ENCODE measurements at places on chromosomes 3 and 15.

- no peak for DNase-seq
These were observed 147.8 kb downstream of the SHOX2 start for GRCh38 chr3:157958457-157958856.

DNA sequence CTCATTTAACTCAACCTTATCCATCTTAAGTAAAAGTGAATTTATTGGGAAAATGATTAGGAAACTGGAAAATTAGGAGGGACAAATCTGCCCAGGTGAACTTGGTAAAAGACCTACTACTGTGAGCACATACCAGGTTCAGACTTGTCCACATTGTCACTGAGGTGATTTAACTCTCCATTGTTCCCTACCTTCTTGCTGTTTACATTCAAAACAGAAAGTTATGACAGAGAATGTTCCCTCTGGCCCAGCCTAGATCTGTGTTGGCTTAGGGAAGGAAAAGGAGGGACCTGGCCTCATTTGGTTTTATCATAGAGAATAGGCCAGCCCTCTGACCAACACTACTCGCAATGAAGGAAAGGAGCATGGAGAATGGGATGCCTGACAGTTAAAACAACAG lies 117.6 kb downstream of the SATB1 start:
- no peak for DNase-seq

DNA sequence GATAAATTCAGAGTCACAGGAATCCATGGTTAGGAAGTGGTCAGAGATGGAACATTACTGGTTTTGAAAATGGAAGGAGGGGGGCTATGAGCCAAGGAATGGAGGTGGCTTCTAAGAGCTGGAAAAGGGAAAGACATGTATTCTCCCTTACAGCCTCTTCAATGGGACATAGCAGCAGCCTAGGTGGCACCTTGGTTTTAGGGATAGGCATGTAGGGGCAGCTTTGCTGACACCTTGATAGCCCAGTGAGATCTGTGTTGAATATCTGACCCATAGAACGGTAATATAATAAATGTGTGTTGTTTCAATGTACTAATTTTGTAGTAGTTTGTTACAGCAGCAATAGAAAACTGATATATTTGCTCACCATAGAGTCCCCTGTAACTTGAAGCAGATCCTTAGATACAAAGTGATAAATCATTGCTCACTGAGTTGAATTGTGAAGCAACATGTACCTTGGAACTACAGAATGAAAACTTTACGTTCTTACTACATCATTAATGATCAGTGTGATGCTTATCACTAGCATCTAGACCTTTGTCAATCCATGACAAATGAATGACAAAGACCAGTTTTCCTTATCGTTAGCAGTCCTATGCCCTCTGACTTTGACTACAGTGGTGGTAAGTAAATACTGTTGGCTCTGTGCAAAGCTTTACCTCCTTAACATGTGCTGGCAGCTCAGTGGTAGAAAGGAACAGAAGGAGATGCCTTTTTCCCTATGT lies 53.8 kb downstream of the TMEM45A start:
- no peak for DNase-seq

- DNase-seq, result no peak
These were observed 79.6 kb downstream of the DHX36 start for GRCh38 chr3:154244644-154245043.

GRCh38 chr3:149037684-149038083 lies 46.3 kb downstream of the GYG1 start:
- DNase-seq, result no peak

- no peak for DNase-seq
These were observed 27.7 kb upstream of the ZNF385D start for GRCh38 chr3:21778715-21779114.

DNA sequence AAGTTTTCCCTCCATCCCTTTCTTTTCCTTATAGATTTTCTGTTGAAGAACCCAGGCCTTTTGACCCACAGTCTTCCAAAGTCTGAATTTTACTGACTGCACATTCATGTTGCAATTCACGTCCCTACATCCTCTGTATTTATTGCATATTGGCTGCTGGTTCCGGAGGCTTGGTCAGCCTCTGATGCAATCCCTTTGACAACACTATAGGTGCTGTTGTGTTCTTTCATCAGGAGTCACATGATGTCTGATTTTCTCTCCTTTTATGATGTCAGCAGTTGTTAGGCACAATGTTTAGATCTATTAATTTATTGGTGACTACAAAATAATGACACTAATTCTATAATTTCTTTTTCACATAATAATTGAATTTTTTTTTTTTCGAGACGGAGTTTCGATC lies 8.7 kb downstream of the CYP1A1 start:
- DNase-seq, result no peak

DNA sequence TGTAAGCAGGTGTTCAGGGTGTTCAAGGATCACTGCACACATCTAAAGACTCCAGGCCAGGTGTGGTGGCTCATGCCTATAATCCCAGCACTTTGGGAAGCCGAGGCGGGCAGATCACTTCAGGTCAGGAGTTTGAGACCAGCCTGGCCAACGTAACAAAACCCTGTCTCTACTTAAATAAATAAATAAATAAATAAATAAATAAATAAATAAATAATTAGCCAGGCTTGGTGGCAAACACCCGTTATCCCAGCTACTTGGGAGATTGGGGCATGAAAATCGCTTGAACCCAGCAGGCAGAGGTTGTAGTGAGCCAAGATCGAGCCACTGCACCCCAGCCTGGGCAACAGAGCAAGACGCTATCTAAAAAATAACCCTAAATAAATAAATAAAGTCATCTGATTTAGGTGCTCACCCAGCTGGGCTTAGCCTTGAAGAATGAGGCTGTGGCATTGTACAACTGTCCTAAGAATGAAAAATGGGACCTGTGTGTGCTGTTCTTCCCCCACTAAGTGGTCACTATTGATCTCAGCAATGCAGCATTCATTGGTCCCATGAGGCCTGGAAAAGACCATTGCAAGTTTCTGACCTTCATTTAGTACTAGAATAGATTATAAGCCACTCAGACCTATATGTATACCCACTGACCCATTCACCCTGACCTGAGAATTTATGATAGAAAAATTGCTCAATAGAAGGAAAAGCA lies 82.8 kb upstream of the ABHD17C start:
- DNase-seq, result no peak

GRCh38 chr15:101065570-101066221 lies 146.5 kb downstream of the LRRK1 start:
- DNase-seq, result no peak

DNA sequence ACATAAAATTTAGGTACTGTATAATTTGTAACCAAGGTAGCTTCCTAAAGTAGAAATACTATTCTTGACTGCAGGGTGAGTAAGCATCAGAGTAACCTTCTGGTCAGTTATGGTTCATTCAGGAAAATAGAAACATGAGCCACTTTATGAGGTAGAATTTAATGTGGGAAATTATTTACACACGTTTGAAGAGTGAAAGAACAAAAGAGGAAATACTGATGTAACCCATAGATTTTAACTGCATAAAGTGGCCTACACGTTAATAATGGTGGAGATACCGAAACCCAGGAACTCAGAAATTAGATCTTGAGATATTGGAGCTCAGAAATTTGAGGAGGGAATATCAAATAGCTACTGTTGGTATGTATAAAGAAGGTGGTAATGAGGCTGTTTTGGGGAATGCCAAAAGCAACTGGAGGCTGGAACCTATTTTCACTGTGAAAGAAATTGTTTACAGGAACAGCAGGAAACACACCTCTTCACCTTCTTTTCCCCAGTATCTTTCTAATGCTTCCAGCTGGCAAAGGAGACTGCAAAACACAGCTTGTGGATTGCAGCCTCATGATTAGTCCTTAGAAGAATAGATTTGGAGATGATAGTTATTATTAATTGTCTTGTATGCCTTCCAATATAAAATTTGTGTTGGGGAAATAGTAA lies 216.1 kb downstream of the DOCK3 start:
- no peak for DNase-seq

GRCh38 chr15:26453914-26454313 lies 319.0 kb downstream of the GABRB3 start:
- DNase-seq, result no peak

- DNase-seq, result no peak
These were observed 386.6 kb upstream of the THBS1 start for GRCh38 chr15:39194106-39194830.

DNA sequence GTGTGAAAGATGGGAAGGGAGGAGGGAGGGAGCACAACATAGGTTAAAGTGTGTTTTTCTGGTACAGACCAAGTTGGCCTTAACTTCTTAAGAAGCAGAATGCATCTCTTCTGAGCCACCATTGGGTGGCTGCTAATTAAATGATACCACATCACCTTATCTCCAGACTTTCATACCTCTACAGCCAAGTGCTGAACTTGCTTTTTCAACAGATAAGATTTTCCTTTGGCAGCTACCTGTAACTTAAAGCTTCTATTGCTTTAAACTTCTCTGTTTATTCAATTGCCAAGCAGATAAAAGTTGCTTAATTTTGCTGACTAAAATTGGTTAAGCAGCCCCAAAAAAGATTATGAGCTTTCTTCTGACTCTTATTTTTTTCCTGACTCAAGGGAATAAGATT lies 292.4 kb upstream of the SGO1 start:
- DNase-seq, result no peak

- DNase-seq, result peak; percentile 73
These were observed 680 bp downstream of the POC1A start for GRCh38 chr3:52153389-52154096.

DNA sequence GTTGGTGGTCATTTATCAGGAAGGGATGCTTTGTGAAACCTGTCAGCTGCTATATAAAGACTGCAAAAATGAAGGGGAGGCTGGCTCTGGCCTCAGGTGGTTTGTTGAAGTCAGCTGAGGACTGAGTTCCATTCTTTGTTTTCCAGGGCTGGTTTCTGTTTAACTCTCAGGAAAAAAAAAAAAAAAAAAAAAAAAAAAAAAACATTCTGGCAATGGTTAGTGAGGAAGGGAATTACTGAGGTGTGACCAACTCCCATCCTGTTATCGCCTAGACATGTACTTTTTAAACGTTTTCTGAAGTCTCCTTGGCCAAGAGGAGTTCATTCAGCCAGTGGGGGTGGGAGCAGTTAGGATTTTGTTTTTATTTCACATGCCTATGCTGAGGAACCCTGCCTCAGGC lies 316.3 kb downstream of the OXSM start:
- DNase-seq, result peak; percentile 30

- no peak for DNase-seq
These were observed 101.5 kb downstream of the ATP8B4 start for GRCh38 chr15:50017522-50017921.

GRCh38 chr3:183545708-183546107 lies 9.8 kb downstream of the KLHL6 start:
- DNase-seq, result no peak

DNA sequence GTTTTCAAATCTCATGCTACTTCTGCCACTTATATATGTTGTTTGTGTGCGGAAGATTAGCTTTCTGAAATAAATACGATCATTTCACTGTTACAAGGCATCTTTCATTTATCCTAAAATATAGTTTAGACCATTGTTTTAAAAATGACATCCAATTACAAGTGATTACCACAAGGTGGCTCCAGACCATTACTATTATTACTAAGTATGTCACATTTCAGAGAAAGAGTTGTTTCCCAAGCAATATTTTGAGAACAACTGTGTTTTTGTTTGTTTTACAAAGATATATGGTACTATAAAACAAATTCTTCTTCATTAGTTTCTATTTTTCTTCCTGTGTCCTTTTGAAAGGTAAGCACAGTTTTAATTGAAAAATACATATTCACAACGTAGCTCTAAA lies 136.0 kb upstream of the RAP2B start:
- peak; percentile 25 for DNase-seq

DNA sequence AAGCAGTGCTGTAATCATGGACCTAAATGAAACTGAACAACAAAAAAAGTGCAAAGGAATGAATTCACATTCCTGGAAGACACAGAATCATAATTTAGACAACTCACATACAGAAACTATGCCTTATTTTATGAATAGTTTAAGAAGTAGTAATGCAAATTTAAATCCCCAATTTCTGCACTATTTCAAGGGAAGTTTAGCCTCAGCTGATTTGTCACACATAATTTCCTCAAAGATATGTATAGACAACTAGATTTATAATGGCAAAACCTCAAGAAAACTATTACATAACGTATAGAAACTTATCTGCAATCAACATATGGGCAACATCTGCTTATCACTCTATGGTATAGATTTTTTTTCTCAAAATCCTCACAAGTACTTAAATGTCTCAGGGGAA lies 7.8 kb upstream of the PTX3 start:
- DNase-seq, result no peak

All from NCI-H1105 (cell line).